Stimulated activated CD4-positive, alpha-beta T cell treated with anti-CD3 and anti-CD28 coated beads, Interleukin-2, amount 100 ng/mL, for 24 hours (primary cell): ENCODE measurements at places on chromosomes 1 and 21.

DNA sequence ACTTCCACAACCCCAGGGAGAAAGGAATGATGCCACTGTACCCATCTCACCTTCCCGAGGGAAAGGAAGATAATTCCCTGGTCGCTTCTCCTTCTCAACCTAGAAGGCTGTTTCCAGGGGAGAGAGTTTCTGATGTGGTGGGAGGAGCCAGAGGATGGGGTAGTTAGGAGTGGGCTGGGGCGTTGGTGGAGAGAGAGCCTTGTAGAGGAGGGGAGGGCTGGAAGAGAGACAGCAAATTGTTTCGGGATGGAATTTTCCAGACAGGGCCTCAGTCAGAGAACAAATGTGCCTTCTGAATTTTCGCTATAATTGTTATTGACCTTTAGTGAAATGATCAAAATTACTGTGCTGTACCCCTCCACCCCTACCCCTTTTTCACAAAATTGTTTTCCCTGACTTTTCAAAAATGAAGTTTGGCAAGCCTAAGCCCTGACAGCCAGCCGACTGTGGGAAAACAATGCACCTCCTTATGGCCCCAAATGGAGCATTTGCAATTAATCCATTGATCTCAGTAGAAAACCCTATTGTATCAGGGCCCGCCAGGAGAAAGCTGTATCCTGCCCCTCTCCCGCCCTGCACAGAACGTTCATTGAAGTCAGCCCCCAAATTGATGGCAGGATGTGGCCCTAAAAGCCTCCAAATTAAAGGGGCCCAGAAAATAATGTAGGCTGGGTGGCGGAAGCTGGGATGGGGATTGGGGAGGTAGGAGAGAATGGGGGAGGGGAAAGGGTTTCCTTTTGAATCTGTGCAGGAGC, 69.1 kb upstream of the JUN start:
- no peak for DNase-seq

DNA sequence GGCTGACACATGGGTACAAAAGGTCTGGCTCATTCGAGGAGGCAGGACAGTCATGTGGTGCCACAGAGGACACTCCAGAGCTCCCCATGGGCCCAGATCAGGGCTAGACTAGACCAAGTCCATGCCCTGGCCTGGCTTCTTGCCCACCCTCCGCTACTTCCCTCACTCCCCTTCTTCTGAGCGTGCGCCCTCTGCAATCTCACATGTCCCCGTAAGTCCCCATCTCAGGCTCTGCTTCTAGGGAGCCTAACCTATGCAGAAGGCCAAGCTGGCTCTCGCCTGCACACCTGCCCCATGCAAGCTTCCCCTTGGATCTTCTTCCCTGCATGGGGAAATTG, 553.6 kb downstream of the PTPRU start:
- no peak for DNase-seq

DNA sequence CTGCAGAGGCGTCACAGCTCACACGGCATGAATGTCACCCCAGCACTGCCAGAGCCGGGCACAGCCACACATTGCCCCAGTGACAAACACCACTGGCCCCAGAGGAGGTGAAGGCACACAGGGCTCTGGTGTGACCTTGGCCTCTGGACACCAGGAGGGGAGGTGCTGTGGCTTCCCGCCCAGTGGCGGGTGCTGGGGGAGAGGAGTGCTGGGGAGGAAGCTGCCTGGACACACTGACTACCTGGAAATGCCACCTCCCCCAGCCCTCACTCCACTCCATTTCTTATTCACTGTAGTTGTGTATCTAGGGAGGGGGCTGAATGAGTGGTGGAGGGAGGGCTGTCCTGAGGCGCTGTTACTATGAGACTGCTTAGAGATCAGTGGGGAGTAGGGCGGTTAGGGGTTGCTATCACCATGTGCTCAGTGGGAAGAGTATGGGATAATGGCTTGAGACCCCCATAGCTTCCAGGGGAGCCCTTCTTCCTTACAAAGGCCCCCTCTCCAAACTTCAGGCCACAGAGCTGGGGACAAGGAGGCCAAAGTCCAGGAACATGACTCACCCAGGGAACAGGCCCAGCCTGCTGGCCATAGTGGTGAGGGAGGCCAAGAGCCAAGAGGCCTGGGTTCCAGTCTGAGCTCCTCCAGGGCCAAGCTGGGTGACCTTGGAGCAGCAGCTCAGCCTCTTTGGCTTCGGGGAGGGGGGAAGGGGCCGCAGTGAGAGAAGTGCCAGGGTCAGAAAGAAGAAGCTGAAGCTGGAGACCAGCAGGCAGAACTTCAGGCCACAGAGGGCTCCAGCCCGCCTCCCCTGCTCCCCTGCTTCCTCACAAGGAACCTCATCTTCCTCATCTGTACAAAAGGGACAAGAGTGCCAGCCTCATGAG, 40.1 kb downstream of the AHDC1 start:
- DNase-seq = no peak

DNA sequence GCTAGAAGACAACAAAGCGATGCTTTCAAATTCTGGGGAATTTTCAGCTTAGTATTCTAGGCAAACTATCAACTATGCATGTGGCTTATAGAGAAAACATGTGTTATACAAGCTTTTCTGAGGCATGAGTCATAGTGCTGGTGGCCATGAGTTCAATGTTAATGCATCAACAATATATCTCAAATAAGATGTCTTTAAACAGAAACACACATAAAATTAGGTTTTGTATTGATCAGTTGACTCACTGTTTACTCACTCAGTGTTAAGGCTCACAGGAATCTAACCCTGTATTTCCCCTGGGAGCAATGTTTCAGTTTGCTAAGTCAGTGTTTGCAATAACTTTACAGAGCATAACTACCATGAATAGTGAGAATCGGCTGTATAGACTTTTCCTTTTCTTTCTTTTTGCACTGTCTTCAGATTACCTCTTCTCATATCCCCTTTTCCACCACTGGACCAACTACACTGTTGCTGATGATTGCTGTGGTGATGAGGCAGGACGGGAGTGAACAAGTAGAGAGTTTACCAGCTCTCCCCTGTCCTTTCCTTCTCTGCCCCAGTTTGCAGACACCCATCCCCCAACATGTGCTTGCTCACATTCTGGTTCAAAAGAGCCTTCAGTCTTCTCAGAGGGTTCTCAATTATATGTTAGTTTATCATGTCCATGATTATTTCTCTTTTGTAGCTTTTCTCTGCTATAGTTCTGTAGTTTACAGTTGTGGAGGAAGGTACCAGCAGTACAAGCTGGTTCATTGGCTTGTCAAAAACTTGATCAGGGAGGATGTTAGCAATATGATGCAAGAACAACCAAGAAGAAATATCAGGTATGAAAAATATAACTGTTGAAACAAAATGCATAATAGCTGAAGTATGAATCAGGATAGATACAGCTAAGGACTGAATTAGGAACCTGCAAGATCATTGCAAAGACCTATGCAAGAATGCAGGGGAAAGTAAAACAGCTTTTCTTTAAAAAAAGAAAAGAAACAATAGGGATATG, 23.9 kb downstream of the CD2 start:
- no peak for DNase-seq

GRCh38 chr1:963746-964525, 2.3 kb upstream of the PLEKHN1 start:
- no peak for DNase-seq

- DNase-seq = no peak
These were observed 178.8 kb downstream of the NR5A2 start for GRCh38 chr1:200206340-200206739.

GRCh38 chr1:240644732-240645131, 32.8 kb upstream of the GREM2 start:
- no peak for DNase-seq

GRCh38 chr1:84425150-84425896, 27.0 kb downstream of the DNASE2B start:
- DNase-seq = no peak
